ENCODE measurements at places on chromosomes 5 and 9.

GRCh38 chr9:104091708-104092107 lies 2.4 kb upstream of the SMC2 start:
- DNase-seq, result no peak

GRCh38 chr9:109182550-109182939 lies 15.5 kb upstream of the FRRS1L start:
- DNase-seq, result no peak

GRCh38 chr5:57720656-57721055 lies 238.0 kb upstream of the ACTBL2 start:
- no peak for DNase-seq

DNA sequence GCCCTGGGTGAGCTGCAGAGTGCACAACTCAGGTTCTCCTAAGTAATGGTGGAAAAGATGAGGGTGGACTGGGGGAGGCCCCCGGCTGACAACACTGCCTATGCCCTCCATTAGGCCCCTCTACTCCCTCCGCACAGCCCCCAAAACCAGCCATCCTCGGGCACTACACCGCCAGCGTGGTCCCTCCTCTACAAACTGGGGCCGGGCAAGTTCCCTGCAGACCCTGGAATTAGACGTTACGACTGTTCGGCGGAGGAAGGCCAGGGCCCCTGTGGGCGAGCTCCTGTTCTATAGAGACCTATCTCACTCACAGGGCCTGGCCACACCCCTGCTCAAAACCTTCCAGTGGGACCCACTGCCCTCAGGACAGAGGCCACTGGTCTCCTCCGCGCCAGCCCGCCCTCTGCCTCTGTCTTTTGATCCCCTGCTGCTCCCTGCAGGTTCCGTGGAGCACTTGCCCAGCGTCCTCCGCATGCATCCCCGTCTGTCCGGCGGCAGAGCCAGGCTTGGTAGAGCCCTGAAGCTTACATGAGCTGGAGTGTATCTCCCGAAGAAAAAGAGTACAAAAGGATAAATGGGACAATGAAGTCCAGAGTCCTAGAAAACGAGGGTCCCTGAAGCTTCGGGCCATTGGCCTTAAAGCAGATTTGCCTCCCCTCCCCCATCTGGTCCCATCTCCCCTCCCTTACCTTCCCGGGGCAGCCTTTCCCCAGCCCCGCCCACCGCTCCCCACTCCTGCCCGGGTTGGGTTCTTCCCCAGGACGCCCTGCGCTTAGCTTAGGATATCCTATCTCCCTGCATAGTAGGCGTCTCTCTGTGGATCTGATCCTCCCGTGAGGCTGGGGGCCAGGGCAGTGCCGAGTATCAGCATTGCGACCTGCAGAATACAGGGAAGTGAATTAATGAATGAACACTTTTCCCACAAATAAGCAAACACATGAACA lies 71.3 kb downstream of the HRH2 start:
- no peak for DNase-seq

DNA sequence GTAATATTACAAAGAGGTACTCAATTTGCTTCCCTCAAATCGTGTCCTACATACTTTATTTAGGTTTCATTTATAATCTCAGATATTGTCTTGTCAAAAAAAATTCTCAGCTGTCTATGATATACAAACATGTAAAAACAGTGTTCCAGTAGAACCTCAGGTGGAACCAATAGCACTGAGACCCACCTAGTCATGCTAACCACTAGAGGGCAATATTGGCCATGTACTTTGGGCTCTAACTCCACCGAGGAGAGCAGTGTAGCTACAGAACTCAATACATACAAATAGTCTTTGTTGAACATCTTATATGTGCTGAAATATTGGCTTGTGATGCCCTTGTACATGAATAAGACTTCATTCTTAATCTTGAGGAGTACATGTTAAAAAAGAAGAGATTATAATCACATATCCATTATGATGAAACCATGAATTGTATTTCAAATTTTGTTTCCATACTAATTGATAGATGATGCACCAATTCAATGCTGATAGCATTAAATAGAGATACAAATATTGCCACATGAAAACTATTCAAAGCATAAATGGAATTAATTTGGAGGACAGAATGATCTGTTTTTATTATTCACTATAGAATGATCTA lies 71.2 kb upstream of the CNTLN start:
- DNase-seq, result no peak

DNA sequence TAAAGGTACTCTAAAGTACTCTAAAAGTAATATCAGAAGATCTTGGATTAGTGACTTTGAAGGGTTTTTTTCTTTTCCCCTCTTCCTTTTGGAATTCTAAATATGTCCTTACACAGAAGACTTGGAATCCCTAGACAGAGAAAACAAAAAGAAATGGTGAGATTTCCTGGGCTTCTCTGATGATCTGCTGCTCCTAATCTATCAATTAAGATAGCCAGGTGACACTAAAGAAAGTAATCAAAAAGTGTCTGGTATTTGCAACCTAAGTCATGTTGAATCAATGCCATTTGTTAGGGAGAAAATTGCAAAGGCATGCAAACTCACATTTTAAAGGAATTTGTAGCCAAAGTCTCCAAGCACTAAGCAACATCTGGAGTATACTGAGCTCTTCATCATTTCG lies 29.5 kb upstream of the MYO10 start:
- DNase-seq, result no peak
